ENCODE measurements at places on chromosomes 5 and 9.

DNA sequence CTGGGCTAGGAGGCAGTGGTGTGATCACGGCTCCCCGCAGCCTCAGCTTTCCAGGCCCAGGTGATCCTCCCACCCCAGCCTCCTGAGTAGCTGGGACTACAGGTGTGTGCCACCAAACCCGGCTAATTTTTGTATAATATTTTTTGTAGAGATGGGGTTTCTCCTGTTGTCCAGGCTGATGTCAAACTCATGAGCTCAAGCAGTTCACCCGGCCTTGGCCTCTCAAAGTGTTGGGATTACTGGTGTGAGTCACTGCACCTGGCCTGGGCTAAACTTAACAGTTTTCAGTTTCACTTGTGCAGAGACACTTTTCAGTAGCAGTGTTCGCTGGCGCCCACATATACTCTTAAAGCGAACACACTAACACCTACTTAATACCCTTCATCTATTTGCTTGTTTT is 205.6 kb upstream of the ZNF608 start:
- no peak for DNase-seq

GRCh38 chr9:127267793-127268525 is 3.4 kb downstream of the GARNL3 start:
- no peak for DNase-seq

GRCh38 chr5:4857761-4858160 is 282.4 kb upstream of the ADAMTS16 start:
- DNase-seq: no peak

- no peak for DNase-seq
These were observed 10.1 kb upstream of the FOXE1 start for GRCh38 chr9:97842960-97843359.
